ENCODE measurements at places on chromosomes 2 and 18.

DNA sequence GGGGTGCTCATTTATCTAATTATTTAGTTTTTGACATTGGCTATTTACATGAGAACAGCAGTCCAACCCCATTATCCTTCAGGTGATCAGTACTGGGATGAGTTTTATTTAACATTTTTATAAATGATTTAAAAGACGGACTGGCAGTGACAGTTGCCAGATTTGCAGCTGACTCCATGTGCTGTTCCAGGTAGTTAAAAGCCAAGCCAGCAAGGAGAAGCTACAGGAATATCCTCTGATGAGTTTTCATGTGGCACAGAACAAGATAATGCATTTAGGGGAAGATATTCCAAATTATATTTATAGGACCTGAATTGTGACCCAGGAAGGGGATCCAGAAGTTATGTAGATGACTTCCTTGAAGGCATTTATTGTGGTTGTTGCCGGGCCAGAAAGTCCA lies 210.0 kb downstream of the MCFD2 start:
- no peak for DNase-seq

- no peak for DNase-seq
Measured at GRCh38 chr2:158021226-158021625, 80.5 kb upstream of the UPP2 start.

GRCh38 chr2:134425724-134426496 lies 172.0 kb downstream of the MGAT5 start:
- no peak for DNase-seq

DNA sequence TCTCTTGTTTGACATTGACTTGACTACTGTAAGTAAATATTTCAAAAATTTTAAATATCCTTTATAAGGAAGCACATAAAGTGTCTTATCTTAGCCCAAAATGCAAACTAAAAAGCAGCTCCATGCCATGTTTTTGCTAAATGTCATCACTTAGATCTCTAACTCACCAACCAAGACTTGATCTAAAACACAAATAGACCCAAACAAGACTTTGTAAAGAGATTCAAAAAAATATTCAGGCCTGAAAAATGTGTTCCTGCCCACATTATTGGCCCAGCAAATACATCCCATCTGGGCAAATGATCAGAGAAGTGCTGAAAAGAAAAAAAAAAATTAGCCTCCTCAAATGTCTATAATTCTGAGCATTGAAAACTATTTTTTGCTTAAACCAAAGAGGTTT lies 187.6 kb downstream of the MREG start:
- no peak for DNase-seq

DNA sequence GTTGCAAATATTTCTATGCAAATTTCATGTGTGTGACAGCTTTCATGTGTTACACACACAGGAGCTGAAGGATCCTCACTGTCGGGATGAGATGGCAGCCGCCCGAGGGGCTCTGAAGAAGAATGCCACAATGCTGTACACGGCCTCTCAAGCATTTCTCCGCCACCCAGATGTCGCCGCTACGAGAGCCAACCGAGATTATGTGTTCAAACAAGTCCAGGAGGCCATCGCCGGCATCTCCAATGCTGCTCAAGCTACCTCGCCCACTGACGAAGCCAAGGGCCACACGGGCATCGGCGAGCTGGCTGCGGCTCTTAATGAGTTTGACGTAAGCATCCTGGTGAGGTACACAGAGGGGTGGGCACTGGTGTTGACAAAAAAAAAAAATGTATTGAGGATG lies 361.2 kb downstream of the CTNNA2 start:
- DNase-seq: no peak

DNA sequence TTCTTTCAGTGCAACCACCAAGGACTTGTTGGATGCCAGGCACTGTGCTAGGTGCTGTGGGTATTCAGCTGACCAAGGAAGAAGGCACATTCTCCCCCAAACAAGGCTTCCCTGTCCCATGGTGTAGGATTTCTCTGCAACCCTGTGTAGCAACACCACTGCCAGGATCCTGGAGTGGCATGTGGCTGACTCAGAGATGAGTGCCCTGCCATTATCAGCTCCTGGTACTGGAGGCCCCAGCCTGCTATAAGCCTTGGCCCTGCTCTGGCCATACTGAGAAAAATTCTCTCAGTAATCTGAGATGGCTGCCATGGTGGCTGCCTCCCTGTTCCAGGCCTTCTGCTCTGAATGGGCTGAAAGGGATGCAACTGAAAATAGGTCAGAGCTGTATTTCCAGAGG lies 4.3 kb downstream of the SMYD5 start:
- no peak for DNase-seq

DNA sequence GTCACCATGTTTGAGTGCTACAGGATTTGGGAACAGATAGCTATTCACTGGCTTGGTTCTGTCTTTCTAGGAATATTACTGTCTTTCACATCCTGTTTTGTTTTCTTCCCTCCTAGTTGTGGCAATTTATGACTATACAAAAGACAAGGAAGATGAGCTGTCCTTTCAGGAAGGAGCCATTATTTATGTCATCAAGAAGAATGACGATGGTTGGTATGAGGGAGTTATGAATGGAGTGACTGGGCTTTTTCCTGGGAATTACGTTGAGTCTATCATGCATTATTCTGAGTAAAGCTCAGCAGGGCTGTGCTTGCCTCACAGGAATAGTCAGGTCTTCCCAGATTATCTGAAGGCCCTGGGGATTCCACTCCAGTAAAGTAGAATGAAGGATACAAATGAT lies 98.9 kb downstream of the ABI2 start:
- DNase-seq: no peak

- no peak for DNase-seq
Measured at GRCh38 chr2:33058716-33059470, 112.1 kb downstream of the LTBP1 start.

GRCh38 chr18:43789234-43790000 lies 512.1 kb upstream of the SYT4 start:
- DNase-seq: peak; percentile 23

DNA sequence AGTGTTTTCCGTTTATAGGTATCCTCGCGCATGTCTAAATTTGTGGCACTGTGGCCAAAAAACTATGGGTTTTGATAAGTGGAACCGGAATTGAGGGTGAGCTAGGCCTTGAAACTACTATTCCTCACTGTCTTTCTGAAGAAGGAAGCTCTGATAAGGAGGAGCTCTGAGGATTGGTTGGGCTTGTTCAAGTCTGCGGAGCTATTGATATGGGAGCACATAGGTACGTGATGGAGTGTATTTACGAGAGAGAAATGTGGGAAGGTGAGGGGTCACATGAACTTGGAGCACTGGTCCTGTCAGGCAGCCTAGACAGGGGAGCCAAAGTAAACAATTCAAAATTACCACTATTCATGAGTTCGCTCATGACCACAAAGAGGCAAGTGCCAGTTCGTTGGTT lies 131.4 kb downstream of the BABAM2 start:
- DNase-seq: no peak

- no peak for DNase-seq
Measured at GRCh38 chr2:96164459-96165184, 19.4 kb upstream of the DUSP2 start.

- DNase-seq: no peak
Measured at GRCh38 chr2:237354892-237355291, 59.1 kb downstream of the COL6A3 start.

Measured in NCI-H1436 (cell line).